ENCODE measurements at places on chromosomes 5 and 9.

- no peak for DNase-seq
Observed at GRCh38 chr5:116459301-116459700, 115.3 kb downstream of the SEMA6A start.

GRCh38 chr9:79312686-79313421 lies 258.9 kb upstream of the TLE4 start:
- DNase-seq: no peak

DNA sequence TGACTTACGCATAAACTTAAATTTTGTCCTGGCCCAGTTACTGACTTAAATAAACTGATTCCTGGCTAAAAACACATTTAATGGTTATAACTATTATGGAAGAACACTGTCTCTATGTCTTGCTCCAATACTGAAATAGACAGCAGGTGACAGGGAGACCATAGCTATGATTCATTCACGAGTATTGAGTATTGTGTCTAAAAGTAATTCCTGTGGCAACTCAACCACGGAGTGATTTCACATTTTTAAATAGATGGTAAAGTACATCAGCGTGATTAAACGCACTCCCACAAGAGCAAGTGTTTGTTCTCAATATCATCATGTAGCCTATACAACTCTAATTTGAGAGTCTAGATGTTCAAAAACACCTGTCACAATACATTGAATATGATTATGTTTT lies 35.9 kb upstream of the PCSK1 start:
- DNase-seq: no peak

DNA sequence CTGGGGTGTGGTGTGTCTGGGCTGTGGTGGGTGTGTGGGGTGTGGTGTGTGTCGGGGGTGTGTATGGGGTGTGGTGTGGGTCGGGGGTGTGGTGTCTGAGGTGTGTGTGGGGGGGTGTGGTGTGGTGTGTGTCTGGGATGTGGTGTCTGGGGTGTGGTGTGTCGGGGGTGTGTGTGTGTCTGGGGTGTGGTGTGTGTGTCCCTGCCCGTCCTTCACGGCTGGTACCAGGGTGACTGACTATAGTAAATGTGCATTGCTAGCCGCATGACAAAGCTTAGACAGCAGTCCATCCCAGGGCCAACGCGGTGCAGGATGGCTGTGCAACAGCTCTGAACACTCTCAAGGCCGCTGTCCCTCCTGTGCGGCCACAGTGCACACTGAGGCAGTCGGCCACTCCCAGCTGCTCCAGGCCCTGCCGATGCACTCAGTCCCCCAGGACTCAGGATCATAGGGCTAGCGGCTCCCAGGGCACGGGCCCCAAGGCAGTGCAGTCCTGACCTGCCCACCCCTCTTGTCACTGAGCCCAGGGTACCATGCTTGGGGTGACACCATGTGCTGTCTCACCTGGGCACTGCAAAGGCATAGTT lies 54.0 kb downstream of the SECISBP2 start:
- no peak for DNase-seq

DNA sequence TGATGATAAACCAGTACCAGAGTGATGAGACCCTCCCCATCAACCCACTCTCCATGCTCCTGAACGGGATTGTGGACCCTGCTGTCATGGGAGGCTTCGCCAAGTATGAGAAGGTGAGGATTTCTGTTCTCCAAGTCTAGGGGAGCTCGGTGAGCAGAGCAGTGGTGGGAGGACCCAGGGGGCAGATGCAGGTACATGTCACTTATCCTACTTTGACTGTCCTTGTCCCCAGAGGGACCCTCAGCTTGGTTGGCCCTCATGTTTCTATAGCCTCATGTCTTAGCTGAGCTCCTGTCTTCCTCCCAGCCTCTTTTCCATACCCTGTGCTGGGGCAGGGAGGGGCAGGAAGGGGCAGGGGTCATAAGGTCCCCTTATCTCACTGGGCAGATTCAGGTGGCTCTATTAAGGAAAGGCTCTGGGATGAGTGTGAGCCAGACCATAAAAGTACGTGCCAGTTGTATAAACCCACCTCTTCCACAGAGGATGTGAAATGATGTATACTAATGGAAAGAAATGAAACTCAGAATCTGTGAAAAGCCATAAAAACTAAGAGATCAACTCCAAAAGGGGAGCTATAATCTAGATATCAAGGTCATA lies 38.0 kb upstream of the FOXI1 start:
- no peak for DNase-seq

DNA sequence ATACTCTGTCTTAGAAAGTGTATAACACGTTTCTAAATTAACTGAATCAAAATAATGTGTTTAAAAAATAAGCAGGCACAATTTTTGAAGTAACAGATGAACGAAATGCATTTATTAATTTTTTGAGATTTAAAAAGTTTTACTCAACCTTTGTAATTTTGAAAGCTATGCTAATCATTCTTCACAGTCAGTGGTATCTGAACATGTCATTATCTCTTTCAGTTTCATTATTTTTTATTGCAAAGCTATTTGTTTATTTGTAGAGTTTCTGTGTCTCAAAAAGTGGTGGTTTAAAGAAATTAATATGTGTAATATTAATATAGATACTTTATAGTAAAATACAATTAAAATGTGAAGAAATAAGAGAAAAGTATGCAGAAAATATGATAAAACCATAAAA lies 11.2 kb downstream of the CHSY3 start:
- DNase-seq: no peak

- DNase-seq: no peak
Observed at GRCh38 chr5:36243653-36244052, 1.9 kb upstream of the NADK2 start.

DNA sequence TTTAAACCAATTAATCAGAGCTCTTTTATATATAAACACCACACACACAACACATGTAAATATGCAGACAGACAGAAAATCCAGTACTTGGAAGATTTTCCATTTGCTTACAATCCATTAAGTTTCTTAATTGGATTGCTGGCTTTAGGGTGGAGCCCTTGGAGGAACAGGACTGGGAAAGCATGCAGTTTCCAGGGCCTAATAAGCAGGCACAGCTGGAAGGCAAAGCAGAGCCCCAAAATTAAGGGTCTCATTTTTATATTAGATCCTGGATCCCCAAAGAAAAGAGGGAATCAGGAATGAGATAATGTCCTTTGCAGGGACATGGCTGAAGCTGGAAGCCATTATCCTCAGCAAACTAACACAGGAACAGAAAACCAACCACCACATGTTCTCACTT lies 13.1 kb upstream of the SMC2 start:
- no peak for DNase-seq

DNA sequence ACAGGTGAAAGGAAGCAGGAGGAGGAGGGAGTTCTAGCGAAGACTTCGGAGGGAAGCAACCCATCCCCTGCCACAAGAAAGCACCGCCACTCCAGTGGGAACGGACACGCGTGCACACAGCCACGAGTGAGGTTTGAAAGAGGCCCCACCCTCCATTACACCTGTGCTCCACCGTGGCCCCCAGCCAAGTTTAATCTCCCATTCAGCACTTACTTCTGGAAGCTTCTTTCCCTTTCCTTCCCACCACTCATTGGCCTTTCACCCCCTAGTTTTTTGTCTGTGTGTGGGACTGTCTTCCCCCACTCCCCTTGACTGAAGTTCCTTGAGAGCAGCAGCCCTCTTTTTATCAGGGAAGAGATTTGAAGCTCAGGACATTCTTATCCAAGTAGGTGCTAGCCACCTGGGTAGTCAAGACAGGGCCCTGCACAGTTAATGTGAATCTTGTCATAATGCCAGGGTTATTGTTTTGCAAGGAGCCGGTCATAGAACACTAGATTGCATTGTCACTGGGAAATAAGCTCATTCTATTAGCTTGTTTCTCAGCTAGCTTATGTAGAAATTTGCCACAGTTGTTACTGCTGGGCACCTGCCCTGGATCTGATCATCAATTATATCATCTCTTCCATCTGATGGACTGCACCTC lies 256.0 kb downstream of the DOCK8 start:
- no peak for DNase-seq

DNA sequence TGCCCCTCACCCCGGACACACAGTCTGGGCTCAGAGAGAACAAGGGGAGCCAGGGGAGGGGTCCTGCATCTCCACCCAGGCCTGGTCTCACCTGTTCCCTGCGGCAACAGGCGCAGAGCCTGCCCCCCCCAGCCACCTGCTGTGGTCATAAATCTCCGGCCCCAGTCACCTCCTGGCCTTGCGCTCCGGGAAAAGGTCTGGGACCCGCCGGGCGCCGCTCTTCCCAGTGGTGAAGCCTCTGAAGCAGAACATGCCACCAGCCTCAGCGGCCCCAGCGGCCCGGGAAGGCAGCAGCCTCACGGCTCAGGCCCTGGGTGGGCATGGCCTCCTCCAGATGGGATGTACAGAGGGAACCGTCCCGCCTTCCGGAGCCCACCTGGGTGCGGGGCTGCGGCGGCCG lies 20.6 kb downstream of the NOTCH1 start:
- no peak for DNase-seq

- DNase-seq: no peak
Observed at GRCh38 chr9:113954591-113954990, 78.5 kb downstream of the ZNF618 start.

GRCh38 chr9:2298217-2298616 lies 283.1 kb downstream of the SMARCA2 start:
- DNase-seq: no peak

DNA sequence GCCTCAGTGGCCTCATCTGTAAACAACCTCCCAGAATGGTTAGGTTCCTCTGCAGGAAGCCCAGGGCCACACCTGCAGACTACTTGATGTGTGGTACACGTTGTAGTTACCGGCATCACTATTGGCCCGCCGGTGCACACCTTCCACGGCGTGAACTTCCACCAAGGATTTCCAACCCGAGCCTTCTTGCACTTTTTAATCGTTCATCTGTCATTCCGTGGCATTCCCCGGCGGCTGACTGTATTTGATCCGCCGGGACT lies 5.3 kb upstream of the TRIM41 start:
- DNase-seq: no peak

DNA sequence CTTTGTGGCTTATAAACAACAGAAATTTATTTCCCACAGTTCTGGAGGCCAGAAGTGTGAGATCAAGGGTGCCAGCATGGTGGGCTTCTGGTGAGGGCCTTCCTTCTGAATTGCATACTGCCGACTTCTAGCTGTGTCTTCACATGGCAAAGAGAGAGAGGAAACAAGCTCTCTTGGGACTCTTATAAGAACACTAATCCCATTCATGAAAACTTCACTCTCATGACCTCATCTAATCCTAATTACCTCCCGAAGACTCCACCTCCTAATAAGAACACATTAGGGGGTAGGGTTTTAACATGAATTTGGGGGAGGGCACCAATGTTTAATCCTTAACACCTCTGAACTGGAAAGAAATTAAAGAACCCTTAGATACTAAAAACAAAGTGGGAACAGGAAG lies 75.9 kb upstream of the MINAR2 start:
- no peak for DNase-seq

GRCh38 chr5:134649163-134649835 lies 714 bp downstream of the SEC24A start:
- DNase-seq: no peak

DNA sequence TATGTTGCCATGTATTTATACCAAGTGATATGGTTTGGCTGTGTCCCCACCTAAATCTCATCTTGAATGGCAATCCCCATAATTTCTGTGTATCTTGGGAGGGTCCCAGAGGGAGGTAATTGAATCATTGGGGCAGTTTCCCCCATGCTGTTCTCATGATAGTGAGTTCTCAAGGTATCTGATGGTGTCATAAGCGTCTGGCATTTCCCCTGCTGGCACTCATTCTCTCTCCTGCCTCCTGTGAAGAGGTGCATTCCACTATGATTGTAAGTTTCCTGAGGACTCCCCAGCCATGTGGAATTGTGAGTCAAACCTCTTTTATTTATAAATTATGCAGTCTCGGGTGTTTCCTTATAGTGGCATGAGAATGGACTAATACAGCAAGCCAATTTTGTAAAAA lies 140.8 kb upstream of the ADAMTSL1 start:
- DNase-seq: no peak

- no peak for DNase-seq
Observed at GRCh38 chr5:124908581-124909451, 162.4 kb upstream of the ZNF608 start.

GRCh38 chr5:135276151-135276550 lies 122.9 kb downstream of the MACROH2A1 start:
- no peak for DNase-seq

DNA sequence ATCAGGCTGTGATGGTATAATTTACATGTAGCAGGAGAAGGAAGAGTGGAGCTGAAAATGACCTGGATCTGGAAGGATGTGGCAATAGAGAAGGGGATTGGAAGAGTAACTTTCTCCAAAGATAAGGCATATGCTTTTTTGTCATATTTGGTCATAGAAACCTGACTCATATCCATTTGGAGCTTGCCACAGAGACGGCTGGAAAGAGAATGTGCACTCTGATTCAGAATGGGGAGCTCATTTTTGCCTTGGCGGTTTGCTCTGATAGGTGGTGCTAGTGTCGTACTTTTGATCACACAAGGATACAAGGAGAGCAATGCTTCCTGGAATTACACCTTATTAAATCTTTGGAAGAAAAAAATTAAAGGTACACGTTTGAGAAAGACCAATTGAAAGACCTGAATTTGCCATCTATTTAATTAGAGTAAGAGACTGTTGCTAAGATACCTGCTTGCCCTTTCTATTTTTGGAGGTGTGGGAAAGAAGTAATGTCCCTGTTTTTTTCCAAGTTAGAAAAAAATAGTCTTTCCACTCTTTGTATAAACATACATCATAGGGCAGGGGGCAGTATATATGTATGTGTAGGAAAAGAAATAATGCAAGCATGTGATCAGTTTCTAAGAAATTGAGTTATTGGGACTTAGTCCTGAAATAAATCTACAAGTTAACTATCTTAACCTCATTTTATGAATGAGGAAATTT lies 5.4 kb downstream of the LSM11 start:
- DNase-seq: no peak

GRCh38 chr9:81871695-81872094 lies 56.5 kb upstream of the SPATA31D4 start:
- DNase-seq: no peak

DNA sequence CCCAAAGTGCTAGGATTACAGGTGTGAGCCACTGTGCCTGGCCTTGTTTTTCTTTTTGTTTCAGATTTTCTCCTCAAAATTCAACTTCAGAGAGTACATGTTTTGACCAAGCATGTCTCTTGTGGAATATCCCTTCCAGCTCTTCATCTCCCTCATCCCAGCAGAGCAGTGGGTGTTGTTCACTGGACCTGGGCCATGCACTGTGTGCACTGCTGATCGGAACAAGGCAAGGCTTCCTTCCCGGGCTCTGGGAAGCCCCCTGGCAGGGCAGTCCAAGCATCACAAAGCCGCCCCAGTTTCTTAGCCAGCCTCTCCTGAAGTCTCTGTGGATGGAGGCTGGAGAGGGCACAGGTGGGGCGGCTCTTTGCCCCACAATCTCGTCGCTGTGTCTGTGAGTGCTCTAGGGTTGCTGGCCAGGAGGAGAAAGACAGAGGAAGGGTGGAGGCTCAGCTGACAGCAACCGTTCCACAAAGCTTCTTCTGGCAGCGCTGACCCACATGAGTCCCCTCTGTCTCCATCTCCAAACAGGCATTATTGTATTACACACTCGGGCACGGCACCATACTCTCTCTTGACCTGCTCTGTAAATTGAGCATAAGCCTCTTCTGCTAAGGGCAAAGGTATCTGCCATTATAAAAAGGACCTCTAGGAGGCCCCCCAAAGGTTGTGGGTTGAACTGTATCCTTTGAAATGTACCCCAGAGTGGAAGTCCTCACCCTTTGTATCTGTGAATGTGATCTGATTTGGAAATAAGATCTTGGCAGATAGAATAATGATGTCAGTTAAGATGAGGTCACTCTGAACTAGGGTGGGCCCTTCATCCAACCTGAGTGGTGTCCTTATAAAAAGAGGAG lies 89.6 kb downstream of the TARS1 start:
- DNase-seq: no peak

GRCh38 chr9:70113403-70114022 lies 69.9 kb downstream of the MAMDC2 start:
- DNase-seq: no peak

- DNase-seq: no peak
Observed at GRCh38 chr5:44613936-44614335, 194.8 kb upstream of the MRPS30 start.

All from naive B cell (primary cell).